ENCODE measurements at places on chromosomes 5 and 9. TPM values are rescaled to one million over a fixed set of nuclear protein-coding genes. Genes with fewer than 3 reads are reported as not detected.

Gene RNF208
- 0.24 TPM for total RNA-seq

Gene CDH9
- not detected for total RNA-seq

Gene CACFD1
- 5.5 TPM for total RNA-seq

Gene PCDHA3
- under 0.01 TPM for total RNA-seq

Gene RANBP6
- total RNA-seq: 19.8 TPM

Gene SLC6A3
- total RNA-seq: not detected

Gene RELL2
- 4.3 TPM for total RNA-seq

Gene DBH
- not detected for total RNA-seq

Gene CREBRF
- total RNA-seq: 10.1 TPM

Gene DAPK1
- total RNA-seq: 8.2 TPM

Gene FAM221B
- total RNA-seq: not detected

Gene C9orf57
- not detected for total RNA-seq

Gene PIP5K1B
- total RNA-seq: not detected

Gene CATSPER3
- total RNA-seq: not detected

Gene UGCG
- total RNA-seq: 198 TPM

Gene BTNL3
- total RNA-seq: not detected

Gene MARCOL
- not detected for total RNA-seq

Gene F2RL1
- 32.2 TPM for total RNA-seq

Gene NEUROG1
- total RNA-seq: not detected

Gene RCL1
- 17.8 TPM for total RNA-seq

Gene TLX3
- total RNA-seq: 0.24 TPM

Gene NUTM2F
- total RNA-seq: not detected

Measured in tracheal epithelial cell (primary cell).